Mesendoderm (in vitro differentiated cells): ENCODE measurements at places on chromosomes 11 and 22.

GRCh38 chr11:128342511-128343134 lies 244.7 kb downstream of the ETS1 start:
- no peak overlapping the region for H3K4me3 ChIP-seq
- H3K27me3 ChIP-seq, result no peaks in the 10 kb centered on the region
- H3K4me1 ChIP-seq, result no peaks in the 10 kb centered on the region
- H3K27ac ChIP-seq, result no peak overlapping the region
- DNase-seq, result peak; percentile 40

- H3K27ac ChIP-seq, result no peak overlapping the region
- DNase-seq, result no peak
- H3K36me3 ChIP-seq, result no peaks in the 10 kb centered on the region
These were observed 32.2 kb downstream of the SERPINH1 start for GRCh38 chr11:75594211-75594610.

DNA sequence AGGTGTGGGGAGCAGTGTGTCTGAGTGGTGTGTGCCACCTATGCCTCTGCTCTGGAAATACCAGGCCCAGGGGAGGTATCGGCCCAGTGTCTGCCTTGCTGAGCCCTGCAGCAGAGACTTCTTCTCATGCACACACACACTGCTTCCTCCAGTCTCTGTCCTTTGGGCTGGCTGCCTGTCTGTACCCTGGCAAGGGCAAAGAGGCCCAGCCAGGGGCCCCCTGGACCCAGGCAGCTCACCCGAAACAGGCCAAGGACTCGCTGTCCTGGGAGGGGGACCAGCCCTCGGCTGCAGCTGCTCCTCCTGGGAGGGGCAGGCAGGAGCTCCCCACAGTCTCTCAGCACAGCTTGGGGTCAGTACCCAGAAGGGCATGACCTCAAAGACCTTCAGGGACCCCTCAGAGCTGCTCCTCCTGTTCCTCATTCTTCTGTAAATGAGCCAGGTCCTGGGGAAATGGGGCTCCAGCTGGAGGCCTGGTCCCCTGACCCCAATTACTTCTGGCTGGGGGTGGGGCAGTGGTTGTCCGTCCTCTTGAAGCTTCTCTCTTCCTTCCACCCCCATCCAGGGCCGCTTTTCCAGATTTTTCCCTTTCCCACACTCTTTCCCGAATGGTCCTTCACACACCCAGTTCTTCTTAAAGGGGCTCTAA lies 24.5 kb upstream of the ALX4 start:
- peaks cover 20% of the 10 kb centered on the region for H3K27me3 ChIP-seq
- H3K36me3 ChIP-seq, result no peaks in the 10 kb centered on the region
- DNase-seq, result no peak
- no peaks in the 10 kb centered on the region for H3K4me1 ChIP-seq
- no peak overlapping the region for H3K27ac ChIP-seq

- DNase-seq, result peak; percentile 77
- no peaks in the 10 kb centered on the region for H3K27me3 ChIP-seq
- no peaks in the 10 kb centered on the region for H3K36me3 ChIP-seq
- H3K27ac ChIP-seq, result no peak overlapping the region
- peaks cover 25% of the 10 kb centered on the region for H3K4me1 ChIP-seq
These were observed 54.6 kb downstream of the PLEKHA7 start for GRCh38 chr11:16959602-16960001.

- DNase-seq, result no peak
- H3K27ac ChIP-seq, result no peak overlapping the region
- H3K4me1 ChIP-seq, result no peaks in the 10 kb centered on the region
- H3K4me3 ChIP-seq, result no peak overlapping the region
- H3K27me3 ChIP-seq, result no peaks in the 10 kb centered on the region
- H3K36me3 ChIP-seq, result no peaks in the 10 kb centered on the region
These were observed 37.9 kb downstream of the PIWIL3 start for GRCh38 chr22:24736526-24737053.

GRCh38 chr11:33083918-33084317 lies 44.5 kb downstream of the TCP11L1 start:
- DNase-seq, result no peak
- H3K36me3 ChIP-seq, result peaks cover 6% of the 10 kb centered on the region
- no peaks in the 10 kb centered on the region for H3K27me3 ChIP-seq
- no peak overlapping the region for H3K4me3 ChIP-seq

DNA sequence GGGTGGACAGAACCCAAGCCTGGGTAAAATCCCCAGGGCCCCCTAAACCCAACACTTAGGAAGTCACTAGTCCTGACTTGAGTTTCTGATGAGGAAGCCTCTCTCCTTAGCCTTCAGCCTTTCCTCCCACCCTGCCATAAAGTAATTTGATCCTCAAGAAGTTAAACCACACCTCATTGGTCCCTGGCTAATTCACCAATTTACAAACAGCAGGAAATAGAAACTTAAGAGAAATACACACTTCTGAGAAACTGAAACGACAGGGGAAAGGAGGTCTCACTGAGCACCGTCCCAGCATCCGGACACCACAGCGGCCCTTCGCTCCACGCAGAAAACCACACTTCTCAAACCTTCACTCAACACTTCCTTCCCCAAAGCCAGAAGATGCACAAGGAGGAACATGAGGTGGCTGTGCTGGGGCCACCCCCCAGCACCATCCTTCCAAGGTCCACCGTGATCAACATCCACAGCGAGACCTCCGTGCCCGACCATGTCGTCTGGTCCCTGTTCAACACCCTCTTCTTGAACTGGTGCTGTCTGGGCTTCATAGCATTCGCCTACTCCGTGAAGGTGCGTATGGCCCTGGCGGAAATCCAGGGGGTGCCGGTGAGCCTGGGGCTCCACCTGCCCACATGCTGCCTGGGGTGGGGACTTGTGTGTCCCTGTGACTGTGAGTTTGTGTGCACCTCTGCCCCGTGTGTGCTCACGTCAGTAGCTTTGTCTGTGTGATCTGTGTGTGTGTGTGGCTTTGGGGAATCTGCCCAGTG lies at the start of gene IFITM1:
TSS of gene IFITM1 (plus strand) at position 254 of the 767 bp plus-strand sequence. CDS start at position 385, 131 bp downstream.
- peaks cover 16% of the 10 kb centered on the region for H3K4me1 ChIP-seq
- peak within 1 kb of the TSS; percentile 88 for H3K4me3 ChIP-seq
- no peaks in the 10 kb centered on the region for H3K27me3 ChIP-seq

DNA sequence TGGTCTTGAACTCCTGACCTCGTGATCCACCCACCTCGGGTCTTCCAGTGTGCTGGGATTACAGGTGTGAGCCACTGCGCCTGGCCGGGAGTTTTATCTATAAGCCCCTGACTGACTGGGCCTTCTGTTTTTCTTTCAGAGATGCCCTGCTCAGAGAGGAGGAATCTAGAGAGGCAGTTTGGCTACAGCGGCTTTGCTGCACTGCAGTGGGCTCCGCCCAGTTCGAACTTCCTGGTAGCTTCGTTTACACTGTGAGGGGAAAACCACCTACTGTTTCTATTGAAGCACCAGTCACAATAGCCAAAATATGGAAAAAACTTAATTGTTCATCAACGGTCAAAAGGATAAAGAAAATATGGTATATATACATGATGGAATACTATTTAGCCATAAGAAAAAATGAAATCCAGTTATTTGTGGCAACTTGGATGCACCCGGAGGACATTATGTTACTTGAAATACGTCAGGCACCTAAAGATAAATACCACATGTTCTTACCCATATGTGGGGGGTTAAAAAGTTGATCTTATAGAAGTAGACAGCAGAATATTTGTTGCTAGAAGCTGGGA lies 31.9 kb upstream of the FAM181B start:
- H3K4me1 ChIP-seq, result no peaks in the 10 kb centered on the region
- DNase-seq, result no peak
- H3K27me3 ChIP-seq, result no peaks in the 10 kb centered on the region
- no peaks in the 10 kb centered on the region for H3K36me3 ChIP-seq
- no peak overlapping the region for H3K4me3 ChIP-seq

DNA sequence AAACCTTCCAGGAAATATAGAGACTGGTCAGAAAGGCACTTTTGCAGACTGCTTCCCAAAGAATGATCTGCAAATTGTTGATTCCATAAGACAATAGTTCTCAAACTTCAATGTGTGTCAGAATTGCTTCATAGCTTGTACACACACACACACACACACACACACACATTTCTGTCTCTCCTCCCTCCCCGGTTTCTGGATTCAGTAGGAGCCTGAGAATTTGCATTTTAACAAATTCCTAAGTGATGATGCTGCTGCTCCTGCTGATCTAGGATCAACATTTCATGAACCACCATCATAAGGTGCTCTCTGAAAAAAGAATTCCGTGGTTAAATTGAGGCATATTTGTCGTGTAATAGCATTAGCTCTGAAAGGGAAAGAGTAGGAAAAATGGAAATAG lies 35.3 kb upstream of the FZD4 start:
- no peak overlapping the region for H3K4me3 ChIP-seq
- H3K27me3 ChIP-seq, result no peaks in the 10 kb centered on the region
- H3K36me3 ChIP-seq, result no peaks in the 10 kb centered on the region

GRCh38 chr11:116331381-116331780 lies 441.4 kb downstream of the BUD13 start:
- H3K27ac ChIP-seq, result no peak overlapping the region
- H3K4me3 ChIP-seq, result no peak overlapping the region
- no peaks in the 10 kb centered on the region for H3K4me1 ChIP-seq
- DNase-seq, result no peak
- no peaks in the 10 kb centered on the region for H3K36me3 ChIP-seq

- DNase-seq, result no peak
- H3K36me3 ChIP-seq, result no peaks in the 10 kb centered on the region
- H3K27ac ChIP-seq, result no peak overlapping the region
- no peaks in the 10 kb centered on the region for H3K27me3 ChIP-seq
These were observed 52.3 kb downstream of the CSF2RB start for GRCh38 chr22:36965696-36966095.

- H3K36me3 ChIP-seq, result no peaks in the 10 kb centered on the region
- H3K4me1 ChIP-seq, result peaks cover 3% of the 10 kb centered on the region
- no peaks in the 10 kb centered on the region for H3K27me3 ChIP-seq
- H3K27ac ChIP-seq, result no peak overlapping the region
These were observed 2.6 kb upstream of the ATP5MGL start for GRCh38 chr22:42642806-42643633.
